ENCODE measurements at places on chromosomes 1 and 21.

GRCh38 chr1:22710701-22711049 is at the start of gene EPHB2:
Gene EPHB2, plus strand, starts transcription at chr1:22710839. Its CDS starts 144 bp downstream, at chr1:22710983.
- peak; percentile 58 for DNase-seq

- DNase-seq: no peak
These were observed 133.0 kb upstream of the HMCN1 start for GRCh38 chr1:185601189-185601588.

DNA sequence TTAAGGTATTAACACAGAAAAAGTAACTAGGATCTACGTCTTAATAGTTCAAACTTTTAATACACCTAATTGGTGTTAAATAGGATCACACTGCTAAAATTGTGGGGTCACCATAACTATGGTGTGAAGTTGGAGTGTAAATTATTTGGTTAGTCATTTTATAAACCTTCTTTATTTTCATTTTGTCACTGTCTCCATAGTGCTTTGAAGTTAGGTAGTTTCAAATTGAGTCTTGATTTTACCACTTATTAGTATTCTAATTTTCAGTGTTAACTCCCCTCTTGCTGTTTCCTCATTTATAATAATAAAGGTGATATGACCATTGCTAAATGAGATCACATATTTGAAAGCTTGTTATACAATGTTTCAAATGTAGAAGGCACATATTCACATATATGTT is 738.1 kb upstream of the CHRM3 start:
- no peak for DNase-seq

DNA sequence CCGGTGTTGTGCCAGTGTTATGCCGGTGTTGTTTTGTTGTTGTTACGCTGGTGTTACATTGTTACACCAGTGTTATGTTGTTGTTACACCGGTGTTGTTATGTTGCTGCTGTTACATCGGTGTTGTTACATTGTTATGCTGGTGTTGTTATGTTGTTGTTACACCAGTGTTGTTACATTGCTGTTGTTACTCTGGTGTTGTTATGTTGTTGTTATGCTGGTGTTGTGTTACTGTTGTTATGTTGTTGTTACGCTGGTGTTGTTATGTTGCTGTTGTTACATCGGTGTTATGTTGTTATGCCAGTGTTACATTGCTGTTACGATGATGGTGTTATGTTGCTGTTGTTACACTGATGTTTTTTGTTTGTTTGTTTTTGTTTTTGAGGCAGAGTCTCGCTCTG is 24.1 kb downstream of the H6PD start:
- DNase-seq: no peak

GRCh38 chr1:9700340-9700739 is 48.8 kb downstream of the PIK3CD start:
- no peak for DNase-seq

DNA sequence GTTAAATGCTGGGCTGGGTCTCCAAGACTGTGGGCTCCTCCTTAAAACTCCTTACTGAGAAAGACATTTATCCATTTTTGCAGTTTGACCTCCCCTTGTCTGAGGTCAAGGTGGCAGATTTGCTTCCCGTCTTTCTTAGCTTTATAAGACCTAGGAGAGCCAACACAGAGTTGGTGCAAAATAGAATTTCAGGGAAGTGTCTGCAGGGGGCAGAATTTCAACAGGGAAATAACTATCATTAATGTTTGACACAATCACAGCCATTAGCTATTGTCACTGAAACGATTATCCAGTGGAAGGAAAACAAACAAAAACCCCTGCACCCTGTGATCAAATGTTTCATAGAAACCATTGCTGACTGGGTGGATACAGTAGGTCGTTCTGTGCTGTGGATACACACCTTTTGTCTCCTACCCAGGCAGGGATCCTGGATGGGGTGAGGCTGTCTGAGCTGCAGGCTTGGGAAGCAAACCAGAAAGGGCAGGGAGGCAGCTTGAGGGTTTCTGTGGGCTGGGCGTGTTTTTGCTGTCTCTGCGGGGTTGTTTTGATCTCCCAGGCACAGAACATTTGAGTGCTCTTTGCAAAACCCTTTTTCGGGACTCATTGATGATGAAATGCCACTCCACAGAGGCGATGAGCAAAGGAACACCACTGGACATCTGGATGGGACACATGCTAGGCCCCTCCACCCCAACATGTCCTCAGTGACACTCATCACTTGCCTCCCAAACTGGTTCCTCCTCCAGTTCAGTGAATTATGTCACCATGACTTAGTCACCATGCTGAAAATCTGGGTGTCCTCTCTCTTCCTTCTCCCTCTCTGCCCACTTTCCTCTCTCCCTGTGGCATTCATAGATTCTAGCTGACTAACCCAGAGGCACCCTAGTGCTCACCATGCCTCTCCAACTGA is 94.2 kb upstream of the SERBP1 start:
- no peak for DNase-seq

GRCh38 chr1:208136459-208137182 is 107.6 kb downstream of the PLXNA2 start:
- no peak for DNase-seq

- DNase-seq: no peak
These were observed 45.3 kb upstream of the SLC5A9 start for GRCh38 chr1:48177257-48177656.

Measured in BE2C (cell line).